ENCODE measurements at places on chromosomes 5 and 9.

- DNase-seq: no peak
Measured at GRCh38 chr9:92496396-92497176, 14.3 kb upstream of the ASPN start.

DNA sequence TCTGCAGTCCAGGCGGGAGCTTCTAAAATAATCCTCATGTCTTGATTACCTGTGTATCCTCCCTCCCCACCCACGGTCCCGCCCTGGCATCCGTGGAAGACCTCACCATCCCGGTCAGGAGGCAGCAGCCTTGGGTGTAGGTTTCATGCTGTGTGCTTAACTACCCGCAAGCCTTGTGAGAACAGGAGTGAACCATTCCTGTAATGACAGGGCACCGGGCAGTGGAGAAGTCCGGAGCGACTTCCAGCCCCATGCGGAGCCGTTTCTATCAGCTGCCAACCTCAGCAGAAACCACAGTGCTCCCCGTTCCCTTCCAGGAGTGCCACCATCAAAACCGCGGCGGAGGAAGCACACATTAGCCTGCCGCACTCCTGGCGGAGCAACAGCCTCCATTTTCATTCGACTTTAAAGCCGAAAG is 123.5 kb upstream of the LMX1B start:
- no peak for DNase-seq

- DNase-seq: no peak
Measured at GRCh38 chr5:148145916-148146315, 22.4 kb upstream of the SPINK14 start.

GRCh38 chr5:93575461-93576414 is 5.3 kb downstream of the NR2F1-AS1 start:
- no peak for DNase-seq

Data from stimulated activated CD4-positive, alpha-beta T cell treated with anti-CD3 and anti-CD28 coated beads, Interleukin-2, amount 100 ng/mL, for 4 hours (primary cell).